ENCODE measurements at places on chromosomes 11 and 22.

DNA sequence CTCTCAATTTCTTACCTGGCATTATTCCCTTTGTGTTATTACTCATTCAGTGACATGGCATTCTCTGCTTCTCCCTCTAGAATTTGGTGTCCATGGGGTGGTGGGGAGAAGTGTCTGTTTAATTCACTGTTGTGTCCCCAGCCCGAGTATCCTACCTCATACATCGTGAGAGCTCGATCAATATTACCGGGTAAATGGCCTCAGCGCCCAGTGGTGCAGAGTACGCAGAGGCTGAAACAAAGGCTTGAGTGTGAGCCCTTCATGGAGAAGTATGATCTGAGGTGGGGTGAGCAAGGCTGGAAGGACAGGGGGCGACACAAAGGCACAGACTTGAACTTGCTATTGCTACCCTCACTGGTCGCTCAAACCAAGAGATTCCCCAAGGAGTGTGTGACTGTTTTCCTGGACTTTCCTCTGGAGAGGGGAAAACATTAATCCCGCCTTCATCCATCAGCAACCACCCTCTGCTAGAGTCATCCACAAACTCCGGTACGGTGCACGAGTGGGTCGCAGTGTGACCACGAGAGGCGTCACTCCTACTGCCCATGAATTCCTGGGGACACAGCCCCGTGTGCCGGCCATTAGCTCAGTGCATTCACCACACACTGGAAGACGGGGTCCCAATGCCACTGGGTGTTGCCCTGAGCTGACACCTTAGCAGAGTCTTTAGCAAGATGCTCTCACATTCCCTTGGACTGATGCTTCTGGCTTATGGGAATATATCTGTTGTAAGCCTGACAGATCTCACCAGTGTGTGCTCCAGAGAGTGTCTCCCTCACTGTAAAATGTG, 35.0 kb upstream of the CCND1 start:
- no peak for DNase-seq

- no peak for DNase-seq
Measured at GRCh38 chr11:84316866-84317555, 1030.8 kb upstream of the CCDC90B start.

DNA sequence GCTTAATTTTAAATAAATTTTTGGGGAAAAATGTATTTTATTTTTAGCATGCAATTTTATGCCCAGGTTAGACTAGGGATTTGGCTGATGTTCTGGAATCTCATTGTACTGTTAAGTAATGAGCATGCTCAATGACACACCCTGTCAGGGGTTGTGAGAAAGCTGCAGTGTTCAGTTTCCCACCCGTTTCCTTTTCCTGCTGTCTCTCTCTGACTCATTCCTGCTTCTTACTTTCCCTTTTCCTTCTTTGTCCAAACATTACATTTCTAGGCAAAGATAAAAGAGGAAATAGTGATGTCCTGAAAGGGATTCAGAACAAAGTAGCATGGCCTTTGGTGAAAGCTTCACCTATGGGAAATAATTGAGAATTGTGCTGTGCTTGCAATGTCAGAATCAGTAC, 22.7 kb downstream of the OOSP3 start:
- peak; percentile 8 for DNase-seq

- DNase-seq: no peak
Measured at GRCh38 chr11:131662993-131663392, 292.6 kb downstream of the NTM start.

DNA sequence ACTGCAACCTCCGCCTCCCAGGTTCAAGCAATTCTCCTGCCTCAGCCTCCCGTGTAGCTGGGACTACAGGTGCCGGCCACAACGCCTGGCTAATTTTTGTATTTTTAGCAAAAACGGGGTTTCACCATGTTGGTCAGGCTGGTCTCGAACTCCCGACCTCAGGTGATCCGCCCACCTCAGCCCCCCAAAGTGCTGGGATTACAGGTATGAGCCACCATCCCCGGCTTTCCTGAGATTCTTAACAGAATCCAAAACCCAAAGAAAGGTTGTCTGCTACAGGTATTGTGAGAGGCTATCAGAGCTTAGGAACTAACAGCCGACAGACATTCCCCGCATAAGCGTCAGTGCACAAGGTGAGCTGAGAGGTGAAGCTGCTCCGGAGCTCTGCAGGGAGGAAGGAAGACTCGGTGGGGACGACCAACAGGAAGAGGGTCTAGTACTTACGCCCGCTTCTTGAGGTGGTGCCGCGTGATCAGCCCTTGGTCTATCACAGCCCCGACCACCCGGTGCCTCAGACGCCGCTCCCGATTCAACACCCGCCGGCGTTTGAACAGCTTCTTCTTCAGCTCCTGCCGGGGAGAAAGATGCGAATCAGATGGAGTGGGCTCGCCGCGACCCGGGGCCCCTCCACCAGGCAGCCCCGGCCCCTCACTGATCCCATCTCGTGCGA, 470 bp downstream of the C11orf98 start:
- DNase-seq: peak; percentile 40

GRCh38 chr11:6556139-6556949, 47.1 kb downstream of the RRP8 start:
- no peak for DNase-seq

DNA sequence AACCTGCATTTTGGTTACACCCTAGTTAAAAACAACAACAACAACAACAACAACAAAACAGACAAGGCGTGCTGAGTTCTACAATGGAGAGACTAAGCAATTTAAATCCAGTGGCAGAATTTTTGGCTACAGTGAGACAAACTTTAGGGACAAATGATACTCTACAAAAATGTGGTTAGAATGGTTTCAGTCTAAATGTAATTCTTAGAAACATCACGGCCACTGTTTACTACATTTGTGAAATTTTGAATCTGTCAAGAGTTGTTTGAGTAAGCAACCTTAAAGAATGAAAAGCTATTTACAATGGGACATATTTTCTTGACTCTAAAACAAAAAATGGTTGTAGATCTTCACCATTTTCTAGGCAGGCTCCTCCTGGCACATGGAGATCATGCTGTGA, 259.4 kb downstream of the SWAP70 start:
- DNase-seq: no peak

DNA sequence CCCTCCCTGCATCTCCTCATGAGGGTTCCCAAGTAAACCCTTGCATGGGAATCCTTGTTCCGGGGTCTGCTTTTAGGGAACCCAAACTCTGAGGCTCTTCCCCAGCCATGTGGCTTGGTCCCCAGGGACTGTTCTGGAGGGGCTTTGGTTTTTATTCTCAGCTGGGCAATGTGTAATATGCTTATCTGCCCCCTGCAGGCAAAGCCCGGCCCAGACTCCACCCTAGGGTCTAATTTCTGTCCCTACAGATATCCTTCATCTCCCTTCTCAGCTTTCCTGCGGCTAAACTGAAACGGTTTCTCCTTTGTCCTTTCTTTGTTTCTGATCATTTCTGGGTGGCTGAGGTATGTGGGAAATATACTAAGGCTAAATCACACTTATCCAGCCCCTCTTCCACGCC, 37.1 kb downstream of the TST start:
- no peak for DNase-seq

GRCh38 chr11:35583126-35583525, 35.1 kb upstream of the FJX1 start:
- DNase-seq: no peak

DNA sequence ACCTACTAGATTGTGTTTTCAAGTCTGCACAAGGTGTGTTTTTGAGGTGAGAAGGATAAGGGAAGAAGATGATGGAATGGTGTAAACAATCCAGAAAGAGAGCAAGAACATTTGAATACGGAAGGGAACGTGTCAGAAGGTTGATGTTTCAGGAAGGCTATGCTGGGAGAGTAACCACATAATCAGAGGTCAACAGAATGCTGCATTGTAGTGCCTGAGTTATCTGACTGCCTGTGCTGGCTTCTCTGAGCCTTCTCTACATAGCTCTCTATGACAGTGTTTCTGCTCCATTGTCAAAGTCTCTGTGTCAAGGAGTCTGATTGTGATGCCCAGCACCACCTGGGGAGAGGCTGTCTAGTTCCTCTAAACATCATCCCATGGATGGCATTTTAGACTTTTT, 74.1 kb downstream of the CYB5R2 start:
- DNase-seq: no peak

DNA sequence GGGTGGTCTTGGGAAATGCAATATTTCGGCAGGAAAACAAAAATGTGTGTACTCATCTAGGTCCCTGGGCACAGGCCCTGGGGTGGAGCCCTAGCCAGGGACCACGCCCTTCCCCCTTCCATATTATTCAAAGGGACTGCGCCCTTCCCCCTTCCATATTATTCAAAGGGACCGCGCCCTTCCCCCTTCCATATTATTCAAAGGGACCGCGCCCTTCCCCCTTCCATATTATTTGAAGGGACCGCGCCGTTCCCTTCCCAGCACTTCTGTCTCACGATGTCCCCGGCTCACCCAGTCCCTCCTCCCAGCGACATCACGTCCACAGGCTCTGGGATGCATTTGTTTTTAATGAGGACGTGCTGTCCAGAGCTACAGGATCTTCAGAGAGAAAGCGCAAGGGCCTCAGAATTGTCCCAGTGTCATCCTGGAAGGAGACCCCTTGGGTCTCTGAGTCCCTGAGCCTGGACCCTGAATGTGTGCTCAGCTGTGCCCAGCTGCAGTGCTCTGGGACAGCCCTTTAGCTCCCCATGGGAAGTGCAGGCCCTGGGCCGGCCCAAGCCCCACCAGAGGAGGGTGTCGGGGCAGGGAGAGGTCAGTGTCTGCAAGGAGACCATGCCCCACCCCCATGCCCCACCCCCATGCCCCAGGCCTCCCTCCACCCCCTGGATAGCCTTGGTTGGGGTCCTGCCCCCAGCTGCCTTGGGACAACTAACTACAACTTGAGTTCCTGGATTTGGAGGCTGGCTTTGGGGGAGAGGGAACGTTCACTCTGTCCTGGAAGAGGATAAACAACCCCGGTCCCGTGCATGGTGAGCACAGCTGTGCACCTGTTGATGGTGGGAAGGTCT, 810.0 kb downstream of the BRD1 start:
- no peak for DNase-seq

DNA sequence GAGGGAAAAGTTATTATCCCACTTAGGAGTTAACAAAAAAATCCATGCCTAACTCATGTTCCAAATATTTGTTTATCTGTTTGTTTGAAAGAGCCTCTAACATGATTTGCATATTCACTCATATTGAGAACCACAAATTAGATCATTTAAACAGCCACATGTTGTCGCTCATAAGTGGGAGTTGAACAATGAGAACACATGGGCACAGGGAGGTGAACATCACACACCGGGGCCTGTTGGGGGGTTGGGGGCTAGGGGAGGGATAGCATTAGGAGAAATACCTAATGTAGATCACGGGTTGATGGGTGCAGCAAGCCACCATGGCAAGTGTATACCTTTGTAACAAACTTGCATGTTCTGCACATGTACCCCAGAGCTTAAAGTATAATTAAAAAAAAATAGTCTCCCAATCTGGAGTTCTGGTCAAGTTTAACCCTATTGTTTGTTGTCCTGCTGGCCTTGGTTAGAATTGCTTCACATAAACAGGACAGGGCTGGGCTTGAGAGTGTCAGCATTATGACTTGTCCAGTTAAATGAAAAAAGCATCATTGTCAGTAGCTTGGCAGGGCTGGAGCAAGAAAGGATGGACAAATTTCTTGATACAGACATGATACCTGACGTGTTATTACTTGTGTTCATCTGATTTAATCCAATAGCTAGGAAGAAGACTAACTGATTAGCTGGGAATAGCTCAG, 57.8 kb upstream of the PSMA1 start:
- no peak for DNase-seq

GRCh38 chr11:35622070-35622469, 3.8 kb downstream of the FJX1 start:
- DNase-seq: peak; percentile 65

GRCh38 chr11:106426696-106427095, 349.2 kb downstream of the AASDHPPT start:
- DNase-seq: no peak

Measured in RCC 7860 (cell line).